ENCODE measurements at places on chromosomes 13 and 19.
A peak's percentile ranks its signal among the peaks of the same experiment; 100 is the strongest.

- peak; percentile 70 for DNase-seq
Measured at GRCh38 chr19:49689133-49690078, at the start of gene ADM5. ADM5 (plus strand) TSS chr19:49689594; CDS start chr19:49689838, 244 bp downstream.

DNA sequence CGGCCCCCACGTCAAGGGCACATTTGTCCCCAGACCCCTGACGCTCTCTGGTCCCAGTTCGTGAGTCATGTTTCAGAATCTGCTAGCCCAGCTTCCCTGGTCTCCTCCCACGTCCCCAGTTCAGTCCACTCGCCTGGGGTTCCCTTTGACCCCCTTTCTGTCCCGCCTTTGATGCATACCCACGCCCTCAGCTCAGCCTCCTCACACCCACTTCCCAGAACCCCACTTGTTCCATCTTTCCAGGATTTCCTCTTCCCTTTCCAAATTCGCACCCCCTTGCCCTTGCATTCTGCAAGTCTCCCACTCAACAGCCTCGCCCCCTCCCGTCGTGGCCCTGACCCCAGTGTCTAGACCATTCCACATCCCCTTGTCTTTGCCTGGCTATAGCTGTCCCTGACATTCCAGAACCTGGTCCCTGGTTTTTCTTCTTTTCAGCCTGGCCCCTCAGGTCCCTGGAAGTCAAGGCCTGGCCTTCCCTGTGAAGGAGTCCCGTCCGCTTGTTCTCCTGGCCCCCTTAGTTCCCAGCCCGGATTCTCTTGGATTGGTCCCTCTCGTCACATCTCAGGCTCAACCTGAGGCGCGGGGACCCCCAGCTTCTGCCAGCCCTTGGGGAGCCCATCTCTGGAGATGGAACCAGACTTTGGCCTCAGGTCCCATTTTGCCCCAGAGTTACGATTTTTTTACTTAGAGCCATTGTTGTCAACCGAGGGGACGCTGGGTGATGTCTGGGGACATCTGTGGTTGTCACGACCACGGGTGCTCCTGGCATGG, 1.3 kb downstream of the NCLN start:
- no peak for DNase-seq

- DNase-seq, result no peak
Measured at GRCh38 chr13:39365879-39366278, 237.1 kb downstream of the LHFPL6 start.

DNA sequence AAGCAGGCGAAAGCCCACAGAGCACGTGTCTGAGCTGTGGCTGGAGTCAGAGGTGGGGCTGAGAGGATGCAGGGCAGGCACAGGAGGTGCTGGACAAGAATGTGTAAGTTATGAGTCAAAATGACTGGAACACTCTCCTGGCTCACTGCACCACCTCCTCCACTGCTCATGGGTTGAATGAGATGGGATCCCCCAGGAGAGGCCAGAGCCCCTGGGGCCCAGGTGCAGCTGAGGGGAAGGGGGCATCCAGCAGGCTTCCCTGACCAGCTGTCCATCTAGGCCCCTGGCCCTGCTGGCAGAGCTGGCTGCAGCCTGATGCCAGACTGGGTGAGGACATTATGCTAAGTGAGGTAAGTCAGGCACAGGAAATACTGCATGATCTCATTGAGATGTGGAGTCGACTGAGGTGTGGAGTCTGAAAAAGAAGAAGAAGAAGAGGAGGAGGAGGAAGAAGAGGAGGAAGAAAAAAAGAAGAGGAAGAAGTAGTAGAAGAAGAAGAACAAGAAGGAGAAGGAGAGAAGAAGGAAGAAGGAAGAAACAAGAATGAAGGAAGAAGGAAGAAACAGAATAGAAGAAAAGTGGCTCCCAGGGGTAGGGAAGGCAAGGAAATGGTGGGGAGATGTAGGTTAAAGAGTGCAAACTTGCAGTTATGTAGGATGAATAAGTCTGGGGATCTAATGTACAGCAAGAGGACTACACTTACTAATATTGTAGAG, 747.4 kb downstream of the UQCRFS1 start:
- no peak for DNase-seq

- no peak for DNase-seq
Measured at GRCh38 chr13:58907347-58907746, 1256.4 kb downstream of the DIAPH3 start.

GRCh38 chr13:89688918-89689317, 1658.6 kb upstream of the MIR17HG start:
- no peak for DNase-seq

DNA sequence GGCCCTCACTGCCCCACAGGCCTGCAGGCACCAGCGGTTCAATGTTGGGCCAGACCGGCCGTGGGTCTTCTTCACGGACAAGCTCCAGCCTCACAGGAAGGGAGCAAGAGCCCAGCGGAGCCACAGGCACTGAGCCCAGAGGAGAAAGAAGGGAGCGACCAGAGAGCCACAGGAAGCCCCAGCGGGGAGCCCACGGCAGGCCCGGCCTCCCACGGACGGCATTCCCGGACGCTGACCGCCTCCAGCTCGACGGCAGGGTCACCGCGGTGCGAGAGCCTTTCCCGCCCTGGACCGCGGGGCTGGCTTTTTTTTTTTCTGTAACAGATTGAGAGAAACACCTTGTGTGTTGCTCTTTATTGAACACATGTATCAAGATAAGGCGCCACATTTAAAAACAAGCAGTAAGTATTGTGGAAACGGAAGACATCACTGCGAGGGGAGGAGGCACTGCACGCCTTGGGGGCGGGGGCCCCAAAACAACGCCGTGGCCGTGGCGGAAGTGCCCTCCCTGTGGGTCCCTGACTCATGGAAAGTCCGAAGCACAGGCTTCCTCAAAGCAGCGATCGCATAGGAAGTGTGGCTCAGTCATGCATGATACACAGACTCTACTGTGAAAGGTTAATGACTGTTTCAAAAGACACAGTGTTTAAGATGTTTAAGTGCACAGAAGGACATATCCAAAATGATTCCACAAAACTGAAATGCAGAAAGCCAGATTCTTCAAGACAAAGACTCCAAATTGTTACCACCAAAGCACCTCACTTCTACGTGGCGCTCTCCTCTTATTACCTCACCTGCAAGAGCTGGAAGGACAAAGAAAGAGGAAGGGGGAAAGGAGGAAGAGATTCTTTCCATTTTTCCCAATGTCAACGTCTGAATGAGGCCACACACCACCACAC, 3.5 kb downstream of the RASA3 start:
- DNase-seq, result no peak

DNA sequence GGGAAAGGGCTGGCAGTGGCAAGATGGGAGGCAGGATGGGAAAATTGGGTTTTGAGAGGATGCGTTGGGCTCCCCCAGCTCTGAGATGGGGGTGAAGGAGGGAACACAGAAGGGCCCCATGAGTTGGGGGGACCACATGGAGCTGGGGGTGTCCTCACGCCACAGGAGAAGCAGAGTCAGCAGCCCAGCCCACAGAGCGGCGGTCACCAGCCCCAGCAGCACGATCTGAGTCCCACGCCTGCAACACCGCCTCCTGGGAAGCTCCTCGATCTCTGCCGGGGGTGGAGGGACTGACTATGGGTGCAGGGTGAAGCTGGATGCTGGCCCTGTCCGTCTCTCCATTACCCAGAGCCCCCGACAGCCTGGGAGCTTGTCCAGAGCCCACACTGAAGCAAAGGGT, 3.3 kb downstream of the FCER2 start:
- DNase-seq, result no peak

GRCh38 chr13:48624016-48624415, 29.7 kb upstream of the CYSLTR2 start:
- DNase-seq, result no peak

GRCh38 chr19:35155441-35155840, 906 bp downstream of the FXYD5 start:
- no peak for DNase-seq

DNA sequence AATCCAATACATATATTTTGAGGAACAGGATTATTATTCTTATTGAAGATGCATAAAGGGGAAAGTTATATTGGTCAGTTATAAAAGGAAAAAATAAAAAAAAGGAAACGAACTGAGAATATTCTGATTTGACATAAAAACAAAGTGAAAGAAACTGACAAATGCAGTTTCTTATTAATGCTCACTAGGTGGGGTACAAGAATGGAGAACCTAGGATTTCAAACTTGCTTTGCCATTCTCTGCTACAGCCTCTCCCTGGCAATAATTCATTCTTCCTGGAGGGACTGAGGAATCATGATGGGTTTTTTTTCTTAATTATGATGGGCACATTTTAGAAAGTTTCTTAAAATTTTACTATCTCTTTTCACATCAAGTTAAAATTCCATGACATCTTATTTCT, 154.9 kb downstream of the PCDH9 start:
- no peak for DNase-seq

DNA sequence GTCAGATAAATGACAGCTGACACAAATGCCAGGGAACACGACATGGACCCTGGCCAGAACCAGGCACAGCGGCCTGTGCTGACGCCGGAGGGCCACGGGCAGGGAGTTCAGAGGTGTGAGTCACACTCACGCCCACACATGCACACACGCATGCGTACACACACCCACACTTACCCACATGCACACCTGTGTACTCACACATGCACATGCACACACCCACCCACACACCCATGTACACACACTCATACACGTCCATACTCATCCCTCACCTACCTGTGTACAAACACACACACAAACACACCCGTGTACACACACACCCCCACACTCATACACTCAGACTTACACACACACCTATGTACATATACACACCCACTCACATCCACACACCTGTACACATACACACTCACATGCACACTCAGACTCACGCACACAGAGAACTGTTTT, 40.4 kb downstream of the MLLT1 start:
- DNase-seq, result no peak

GRCh38 chr19:35507561-35507960, 5.9 kb downstream of the DMKN start:
- DNase-seq, result no peak

DNA sequence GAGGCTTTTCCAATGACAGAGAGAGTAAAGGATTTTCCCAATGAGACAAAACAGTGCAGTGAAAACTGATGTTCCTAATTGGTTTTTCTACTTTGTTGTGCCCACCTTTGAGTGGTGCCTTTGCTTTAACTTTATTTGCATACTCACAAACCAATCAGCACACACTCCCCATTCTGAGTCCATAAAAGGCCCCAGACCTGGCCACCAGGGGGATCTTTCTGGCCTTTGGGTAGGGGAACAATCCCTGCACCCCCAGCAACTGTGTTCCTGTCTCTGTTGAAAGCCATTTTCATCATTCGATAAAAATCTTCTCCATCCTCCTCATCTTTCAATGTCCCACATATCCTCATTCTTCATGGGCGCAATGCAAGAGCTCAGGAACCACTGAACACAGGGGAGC, 252.8 kb downstream of the B3GLCT start:
- no peak for DNase-seq

DNA sequence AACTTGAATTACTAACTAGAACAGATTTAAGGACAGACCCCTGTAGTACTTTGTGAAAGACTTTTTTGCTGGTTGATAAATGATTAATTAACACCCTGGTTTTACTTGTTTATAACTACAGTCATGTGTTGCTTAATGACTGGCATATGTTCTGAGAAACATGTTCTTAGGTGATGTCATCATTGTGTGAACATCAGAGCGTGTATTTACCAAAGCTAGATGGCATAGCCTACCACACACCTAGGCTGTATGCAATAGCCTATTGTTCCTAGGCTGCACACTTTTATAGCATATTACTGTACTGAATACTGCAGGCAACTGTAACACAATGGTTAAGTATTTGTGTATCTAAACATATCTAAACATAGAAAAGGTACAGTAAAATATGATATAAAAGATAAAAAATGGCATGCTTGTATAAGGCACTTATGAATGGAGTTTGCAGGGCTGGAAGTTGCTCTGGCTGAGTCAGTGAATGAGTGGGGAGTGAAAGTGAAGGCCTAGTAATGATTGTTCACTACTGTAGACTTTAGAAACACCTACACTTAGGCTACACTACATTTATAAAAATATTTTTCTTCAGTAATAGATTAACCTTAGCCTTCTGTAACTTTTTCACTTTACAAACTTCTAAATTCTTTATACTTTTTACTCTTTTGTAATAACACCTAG, 260.3 kb downstream of the KCNRG start:
- no peak for DNase-seq

Data from NCI-H2081 (cell line).